Kidney tubule cell (primary cell): ENCODE measurements at places on chromosomes 6 and 20.

DNA sequence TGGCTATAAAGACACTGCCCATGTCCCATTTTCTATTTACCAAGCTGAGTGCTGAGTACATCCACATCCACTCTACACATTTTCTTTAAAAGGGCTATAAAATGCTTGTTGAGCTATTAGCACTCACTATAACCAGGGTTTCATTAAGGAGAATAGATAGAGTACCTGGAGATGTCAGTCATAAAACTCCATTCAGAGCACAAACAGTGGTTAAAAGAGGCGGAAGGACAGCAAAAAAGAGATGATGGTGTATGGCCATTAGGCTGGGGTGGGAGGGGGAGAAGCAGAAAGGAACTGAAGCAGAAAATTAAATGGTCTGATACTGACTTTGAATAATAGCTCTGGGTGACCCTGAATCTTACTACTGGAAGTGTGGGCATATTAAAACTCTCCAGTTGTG lies 609.9 kb upstream of the MAP3K7 start:
- no peak for DNase-seq

GRCh38 chr6:15505463-15505918 lies 157.3 kb downstream of the DTNBP1 start:
- DNase-seq = no peak

GRCh38 chr20:48584391-48585060 lies 243.3 kb downstream of the PREX1 start:
- DNase-seq = peak; percentile 45

DNA sequence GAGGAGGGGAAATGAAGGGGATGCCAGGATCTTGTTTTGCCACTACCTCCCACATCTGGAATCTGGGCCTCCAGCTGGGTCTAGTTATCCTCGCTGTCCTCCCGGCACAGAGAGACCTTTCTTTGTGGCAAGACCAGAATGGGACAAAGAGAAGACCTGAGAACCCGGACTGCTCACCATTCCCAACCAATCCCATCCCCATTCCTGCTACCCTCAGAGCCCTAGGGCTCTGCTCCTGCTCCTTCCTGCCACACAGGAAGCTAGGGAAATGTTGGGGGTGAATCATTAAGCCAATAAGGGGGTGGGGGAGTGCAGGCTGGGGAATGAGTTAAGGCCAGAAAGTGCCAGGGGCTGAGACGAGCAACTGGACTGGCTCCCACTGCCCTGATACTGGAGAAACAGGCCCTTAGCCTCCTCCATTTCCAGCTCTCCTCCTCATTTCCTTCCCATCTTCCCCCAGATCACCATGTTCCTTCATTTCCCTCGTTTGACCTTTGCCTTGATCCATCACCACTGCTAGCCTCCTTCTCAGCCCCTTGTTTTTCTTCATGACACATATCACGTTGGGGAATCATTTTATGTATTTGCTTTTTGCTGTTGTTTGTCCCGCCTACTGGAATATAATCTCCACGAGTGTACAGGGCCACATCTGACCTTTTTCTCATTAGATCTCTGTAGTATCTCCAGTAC lies 4.6 kb upstream of the IER3 start:
- peak; percentile 85 for DNase-seq

GRCh38 chr20:32158351-32158750 lies 48.8 kb downstream of the TM9SF4 start:
- DNase-seq = no peak

DNA sequence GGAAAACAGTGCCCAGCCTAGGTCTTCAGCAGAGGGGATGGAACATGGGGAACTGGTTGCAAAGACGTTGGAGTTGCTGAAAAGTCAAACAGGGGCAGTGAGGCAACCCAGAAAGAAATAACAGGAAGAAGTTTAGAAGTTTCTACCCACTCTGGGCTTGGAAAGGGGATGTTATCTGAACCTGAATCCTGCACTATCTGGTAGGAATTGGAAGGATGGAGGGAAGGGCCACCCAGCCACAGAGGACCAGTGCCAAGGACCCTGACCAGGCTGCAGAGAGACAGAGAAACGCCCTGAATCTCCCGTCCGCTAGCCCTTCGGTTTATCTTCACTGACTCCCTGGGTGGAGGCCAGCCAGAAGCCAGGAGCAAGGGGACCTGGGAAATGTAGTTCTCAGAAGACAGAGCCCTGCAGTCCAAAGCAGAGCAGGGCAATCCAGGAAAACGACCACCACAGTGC lies 217.3 kb upstream of the RREB1 start:
- DNase-seq = no peak

DNA sequence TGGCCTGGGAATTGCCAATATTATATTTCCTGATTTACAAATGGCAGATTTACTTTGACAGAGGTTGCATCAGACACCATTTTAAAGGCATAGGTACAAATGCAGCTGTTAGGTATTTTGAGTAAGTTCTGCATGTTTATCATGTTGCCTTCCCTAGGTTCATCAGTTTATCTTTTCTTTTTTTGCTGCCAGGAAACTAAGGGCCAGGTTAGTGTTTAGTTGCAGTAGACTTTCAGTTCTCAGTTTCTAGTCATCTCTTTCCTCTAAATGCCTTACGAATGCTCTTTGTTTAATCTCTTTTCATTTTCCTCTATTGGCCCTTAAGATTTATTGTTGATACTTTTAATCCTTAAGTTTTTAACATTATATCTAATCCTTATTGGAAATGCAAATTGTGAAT lies 129.9 kb downstream of the SMAP1 start:
- no peak for DNase-seq

- no peak for DNase-seq
Observed at GRCh38 chr6:56659721-56660380, 17.2 kb upstream of the DST start.

GRCh38 chr6:156791320-156791850 lies 14.2 kb downstream of the ARID1B start:
- peak; percentile 83 for DNase-seq

- no peak for DNase-seq
Observed at GRCh38 chr6:113147544-113147943, 709.6 kb upstream of the MARCKS start.

DNA sequence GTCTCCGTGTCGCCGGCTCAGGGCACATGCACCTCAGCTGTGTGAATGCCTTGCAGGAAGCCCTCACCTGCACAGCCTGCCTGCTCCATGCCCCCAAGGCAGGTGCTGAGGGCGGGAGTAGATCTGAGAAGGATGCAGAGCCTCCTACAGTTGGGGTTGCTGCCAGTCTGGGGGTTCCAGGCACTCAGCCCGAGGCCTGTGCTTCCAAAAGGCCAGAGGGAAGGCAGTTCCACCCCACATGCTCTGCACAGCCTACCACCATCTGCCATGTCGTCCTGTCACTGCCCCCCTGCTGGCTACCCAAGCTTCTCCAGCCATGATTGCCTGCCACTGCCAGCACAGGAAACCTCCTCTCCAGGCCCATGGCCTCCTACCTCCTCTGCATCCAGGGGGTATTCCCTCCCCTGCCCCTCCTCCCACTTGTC lies 19.3 kb downstream of the ACSS1 start:
- DNase-seq = no peak

DNA sequence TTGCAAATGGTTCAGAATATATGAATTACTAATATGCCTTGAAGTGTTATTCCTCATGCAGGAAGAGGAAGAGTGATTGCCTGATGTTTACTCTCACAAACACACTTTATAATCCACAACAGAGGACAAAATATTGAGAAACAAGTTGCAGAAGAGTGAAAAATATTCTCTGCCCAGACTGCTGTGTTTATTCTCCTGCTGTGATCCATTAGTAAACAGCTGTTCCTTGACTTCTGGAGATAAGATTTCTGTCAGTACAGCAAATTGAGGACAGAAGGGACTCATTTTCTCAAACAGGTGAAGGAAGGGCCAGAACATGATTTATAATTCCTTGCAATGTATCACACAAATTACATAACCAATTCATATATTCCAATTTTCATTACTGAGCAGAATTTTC lies 148.0 kb downstream of the EPM2A start:
- no peak for DNase-seq

- peak; percentile 24 for DNase-seq
Observed at GRCh38 chr20:36491901-36492617, 49.3 kb upstream of the MYL9 start.

DNA sequence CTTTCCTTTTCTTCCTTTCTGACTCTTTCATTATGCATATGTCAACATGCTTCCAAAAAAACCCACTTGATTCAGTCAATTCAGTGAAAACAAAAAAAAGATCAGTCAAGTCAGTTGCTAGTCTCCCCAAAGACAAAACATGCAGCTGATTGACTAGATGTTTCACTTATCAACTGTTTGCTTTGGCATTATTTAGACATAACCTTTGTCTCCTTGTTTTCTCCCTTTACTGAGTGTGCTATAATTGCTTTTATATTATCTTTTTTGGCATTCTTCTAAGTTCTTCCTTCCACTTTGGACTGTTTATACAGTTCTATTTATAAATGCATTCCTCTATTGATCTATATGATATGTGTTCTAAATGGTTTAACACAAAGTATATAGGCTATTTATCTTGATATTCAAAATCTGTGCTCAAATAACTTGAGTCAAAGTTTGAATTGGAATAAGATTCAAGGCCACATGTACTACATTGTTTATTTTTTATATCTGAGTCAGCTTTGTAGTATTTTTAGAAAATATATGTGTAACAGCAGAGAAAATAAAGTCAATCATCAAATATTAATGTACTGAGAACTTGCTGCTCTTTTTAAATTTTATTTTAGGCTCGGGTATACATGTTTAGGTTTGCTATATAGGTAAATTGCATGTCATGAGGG lies 260.5 kb downstream of the CENPW start:
- DNase-seq = no peak

DNA sequence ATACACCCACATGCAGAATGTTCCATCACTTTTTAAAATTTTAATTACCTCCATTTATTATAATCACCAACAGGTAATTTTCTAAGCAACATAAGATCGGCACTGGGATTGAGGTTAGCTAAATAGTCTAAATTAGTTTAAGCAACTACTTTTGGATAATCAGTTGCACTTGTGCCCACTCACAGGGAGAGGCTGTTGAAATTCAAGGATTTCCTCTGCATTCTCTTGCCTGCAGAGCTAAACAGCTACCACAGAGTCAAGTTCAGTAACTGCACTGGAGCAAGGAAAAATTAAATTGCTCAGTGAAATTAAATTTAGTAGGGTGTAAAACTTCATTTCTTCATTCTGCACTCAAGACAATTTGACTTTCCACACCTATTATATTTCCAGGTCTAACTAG lies 120.7 kb upstream of the CCDC28A start:
- no peak for DNase-seq

DNA sequence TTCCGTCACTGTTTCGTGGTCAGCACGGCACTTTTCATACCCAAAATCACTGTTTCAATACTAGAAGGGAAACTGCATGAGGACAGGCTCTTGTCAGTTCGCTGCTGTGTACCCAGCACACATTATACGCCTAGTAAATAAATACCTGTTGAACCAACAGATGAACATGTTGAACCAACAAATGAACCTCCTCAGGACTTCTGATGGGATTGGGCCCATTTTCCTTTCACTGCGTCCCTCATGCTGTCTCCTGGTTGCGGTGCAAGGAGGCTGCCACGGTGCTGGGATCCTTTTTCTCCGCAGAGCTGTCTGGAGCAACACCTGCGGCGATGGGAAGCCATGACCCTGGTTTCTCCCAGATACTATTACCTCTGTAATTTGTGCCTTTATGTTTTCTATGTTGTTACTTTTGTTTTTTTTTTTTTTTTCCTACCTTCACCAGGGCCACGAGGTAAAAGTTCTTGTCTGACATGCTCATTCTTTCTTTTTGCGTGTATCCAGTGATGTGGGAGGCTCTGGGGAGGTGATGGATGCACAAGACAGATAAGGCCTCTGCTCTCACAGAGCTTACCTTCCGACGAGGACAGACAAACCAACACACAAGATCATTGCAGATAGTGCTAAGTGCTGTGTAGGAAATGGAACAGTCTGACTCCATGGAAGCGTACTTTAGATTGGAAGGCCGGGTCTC lies 1.1 kb downstream of the VAPB start:
- DNase-seq = no peak

GRCh38 chr20:62820208-62820961 lies 3.5 kb downstream of the COL9A3 start:
- no peak for DNase-seq

DNA sequence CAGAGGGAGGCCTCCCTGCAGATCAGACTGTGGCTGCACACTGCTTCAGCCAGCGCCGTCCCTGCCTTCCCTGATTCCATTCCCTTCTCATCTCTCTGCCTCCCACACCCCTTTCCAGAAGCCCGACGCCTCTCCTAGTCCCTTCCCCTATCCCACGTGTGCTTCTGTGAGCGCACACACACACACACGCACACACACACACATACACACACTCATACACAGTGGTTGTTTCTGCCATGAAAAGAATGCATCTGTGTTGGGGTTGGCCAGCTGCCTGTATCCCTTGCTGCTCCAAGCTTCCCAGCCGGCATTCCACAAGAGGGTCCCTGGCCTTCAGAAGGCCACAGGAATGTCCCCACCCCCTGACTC lies 51.7 kb downstream of the MOCS1 start:
- peak; percentile 83 for DNase-seq

- DNase-seq = no peak
Observed at GRCh38 chr6:138882369-138883017, 86.6 kb downstream of the ECT2L start.

DNA sequence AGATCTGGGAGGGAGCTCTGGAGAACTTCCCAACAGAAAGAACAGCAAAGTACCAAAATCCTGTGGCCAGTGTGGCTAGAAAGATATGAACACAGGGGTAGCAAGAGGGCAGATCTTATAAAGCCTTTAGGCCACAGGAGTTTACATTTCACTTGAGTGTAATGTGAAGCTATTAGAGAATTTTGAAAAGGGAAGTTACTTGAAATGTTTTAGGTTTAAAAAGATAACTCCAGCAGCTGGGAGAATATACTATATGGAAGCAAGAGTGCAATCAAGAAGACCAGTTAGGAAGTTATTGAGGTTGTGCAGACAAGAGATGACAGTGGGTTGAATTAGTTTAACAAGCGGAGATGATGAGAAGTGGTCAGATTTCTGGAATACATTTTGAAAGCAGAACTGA lies 7.9 kb downstream of the SUPT3H start:
- DNase-seq = no peak

DNA sequence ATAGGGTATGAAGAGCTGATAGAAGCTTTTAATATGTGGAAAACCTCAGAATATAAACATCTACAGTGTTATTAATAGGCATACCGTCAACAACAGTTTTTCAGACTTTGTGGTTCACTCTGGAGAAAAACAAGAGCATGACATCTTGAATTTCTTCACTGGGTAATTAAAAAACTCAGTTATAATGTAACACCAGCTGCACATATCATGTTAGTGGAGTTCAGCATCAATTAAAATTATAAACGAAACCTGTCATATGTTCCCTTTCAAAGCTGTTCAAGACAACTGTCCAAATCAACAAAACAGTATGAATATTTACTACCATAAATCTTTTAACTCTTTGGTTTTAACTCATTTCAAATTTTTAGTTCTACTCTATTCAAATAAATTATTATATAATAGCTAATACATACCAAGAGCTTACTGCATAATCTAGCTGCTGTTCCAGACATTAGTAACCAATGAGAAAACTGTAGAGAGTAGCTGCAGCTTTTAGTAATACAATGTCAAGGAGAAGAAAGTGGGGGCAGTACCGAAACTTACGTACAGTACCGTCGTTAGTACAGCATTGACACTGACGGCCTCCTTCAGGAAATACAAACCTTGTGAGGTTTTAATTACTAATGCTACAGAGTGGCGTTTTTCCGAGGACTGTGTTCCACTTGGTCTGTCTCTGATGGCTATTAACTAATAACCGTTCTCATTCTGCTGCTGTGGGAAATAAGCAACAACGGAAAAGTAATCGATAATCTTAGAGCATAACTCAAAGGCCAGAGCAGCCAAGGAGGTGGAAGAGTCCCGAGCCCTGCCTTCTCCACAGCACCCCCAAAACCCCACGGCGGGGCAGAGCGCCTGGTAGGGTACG lies 532 bp upstream of the PM20D2 start:
- DNase-seq = peak; percentile 55

GRCh38 chr6:16346831-16347230 lies 108.4 kb downstream of the GMPR start:
- DNase-seq = no peak
